A549 (cell line): ENCODE measurements at places on chromosomes 5 and 9. TPM values are rescaled to one million over a fixed set of nuclear protein-coding genes. Genes with fewer than 3 reads are reported as not detected.

The TAF11L13 gene
- not detected in 3 replicates for polyA plus RNA-seq

The SLC6A19 gene
- 0.01 to 0.03 TPM in 2 of 3 replicates, not detected in the other for polyA plus RNA-seq

The ADAMTS16 gene
- 0.71 to 0.83 TPM (median 0.83 TPM) in 3 replicates for polyA plus RNA-seq

The SLC6A7 gene
- polyA plus RNA-seq: not detected in 3 replicates

The C9orf153 gene
- polyA plus RNA-seq: 0.06 to 0.17 TPM (median 0.16 TPM) in 3 replicates

The ADAMTS13 gene
- 0.94 to 1.7 TPM (median 0.98 TPM) in 3 replicates for polyA plus RNA-seq

The FAM221B gene
- not detected in 3 replicates for polyA plus RNA-seq

DNA sequence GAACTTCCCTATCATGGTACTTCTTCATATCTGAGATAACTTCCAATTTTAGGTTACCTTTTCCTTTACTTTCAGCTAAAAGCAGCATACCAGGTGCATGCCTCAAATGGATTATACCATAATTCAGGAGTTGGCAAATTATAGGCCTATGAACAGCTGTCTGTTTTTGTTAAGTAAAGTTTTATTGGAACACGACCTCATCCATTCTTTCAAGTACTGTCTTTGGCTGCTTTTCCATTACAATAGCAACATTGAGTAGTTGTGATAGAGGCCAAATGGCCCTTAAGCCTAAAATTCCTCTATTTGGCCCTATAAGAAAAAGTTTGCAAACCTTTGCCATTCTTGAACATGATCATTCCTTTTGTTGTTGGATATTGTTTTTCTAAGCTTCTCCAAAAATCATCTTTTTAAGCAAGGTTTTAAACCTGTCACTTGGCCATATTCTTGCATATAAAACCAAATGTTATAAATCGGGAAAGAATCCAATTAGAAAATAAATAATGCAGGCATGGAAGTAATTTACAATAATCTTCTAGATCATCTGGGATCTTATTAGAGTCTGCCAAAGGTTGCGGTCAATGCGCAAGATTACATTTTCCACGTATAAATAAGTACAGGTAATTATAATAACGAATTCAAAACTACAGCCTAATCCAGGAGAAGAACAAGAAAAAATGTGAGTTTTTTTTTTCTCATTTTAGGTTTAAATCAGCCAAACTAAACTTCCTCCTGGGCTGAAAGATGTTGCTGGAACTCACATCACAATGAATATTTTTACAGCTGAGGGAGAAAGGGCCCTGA is 226.5 kb upstream of the ANKRD55 start:
- no peak for DNase-seq

- no peak for DNase-seq
Measured at GRCh38 chr5:150340614-150341255, 16.8 kb upstream of the TCOF1 start.

DNA sequence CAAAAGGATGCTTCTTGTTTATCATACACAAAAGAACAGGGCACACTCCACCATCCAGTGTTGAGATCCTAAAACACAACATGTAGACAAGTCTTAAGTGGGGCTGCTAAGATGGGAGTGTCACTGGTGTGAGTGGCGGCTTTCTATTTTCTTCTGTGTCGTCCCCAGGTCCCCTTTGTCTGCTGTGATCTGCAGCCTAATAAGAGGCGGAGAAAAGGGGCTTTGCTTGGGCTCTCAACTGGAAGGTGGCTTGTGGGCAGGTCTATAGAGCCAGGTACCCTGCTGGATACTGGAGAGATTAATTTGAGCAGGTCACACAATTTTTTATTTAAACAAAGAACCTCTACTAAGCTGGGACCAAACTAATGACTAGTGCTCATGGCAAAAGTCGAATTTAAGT is 126.1 kb upstream of the SAP30L start:
- DNase-seq: no peak

- DNase-seq: no peak
Measured at GRCh38 chr5:38889424-38889823, 43.6 kb downstream of the OSMR start.

- no peak for DNase-seq
Measured at GRCh38 chr9:104854613-104855012, 73.3 kb downstream of the ABCA1 start.

- DNase-seq: no peak
Measured at GRCh38 chr5:126383246-126383645, 40.0 kb upstream of the GRAMD2B start.

DNA sequence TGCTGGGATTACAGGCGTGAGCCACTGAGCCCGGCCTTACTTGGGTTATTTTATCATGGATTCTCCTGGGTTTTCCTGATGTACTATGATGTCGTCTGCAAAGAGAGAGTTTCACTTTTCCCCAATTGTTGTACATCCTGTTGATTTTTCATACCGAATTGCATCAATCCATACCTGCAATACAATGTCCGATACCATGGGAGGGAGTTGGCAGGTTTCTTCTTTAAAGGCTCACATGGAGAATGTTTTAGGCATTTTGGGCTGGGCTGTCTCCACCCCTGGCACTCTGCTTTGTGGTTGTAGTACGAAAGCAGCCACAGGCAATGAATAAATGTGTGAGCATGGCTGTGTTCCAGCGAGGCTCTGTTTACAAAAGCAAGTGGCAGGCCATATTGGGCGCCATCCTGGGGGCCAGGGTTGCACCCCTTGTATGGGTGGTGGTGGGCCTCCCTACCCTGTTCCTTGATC is 35.1 kb upstream of the EXOC3 start:
- no peak for DNase-seq

- no peak for DNase-seq
Measured at GRCh38 chr9:26579056-26579455, 313.5 kb downstream of the CAAP1 start.

DNA sequence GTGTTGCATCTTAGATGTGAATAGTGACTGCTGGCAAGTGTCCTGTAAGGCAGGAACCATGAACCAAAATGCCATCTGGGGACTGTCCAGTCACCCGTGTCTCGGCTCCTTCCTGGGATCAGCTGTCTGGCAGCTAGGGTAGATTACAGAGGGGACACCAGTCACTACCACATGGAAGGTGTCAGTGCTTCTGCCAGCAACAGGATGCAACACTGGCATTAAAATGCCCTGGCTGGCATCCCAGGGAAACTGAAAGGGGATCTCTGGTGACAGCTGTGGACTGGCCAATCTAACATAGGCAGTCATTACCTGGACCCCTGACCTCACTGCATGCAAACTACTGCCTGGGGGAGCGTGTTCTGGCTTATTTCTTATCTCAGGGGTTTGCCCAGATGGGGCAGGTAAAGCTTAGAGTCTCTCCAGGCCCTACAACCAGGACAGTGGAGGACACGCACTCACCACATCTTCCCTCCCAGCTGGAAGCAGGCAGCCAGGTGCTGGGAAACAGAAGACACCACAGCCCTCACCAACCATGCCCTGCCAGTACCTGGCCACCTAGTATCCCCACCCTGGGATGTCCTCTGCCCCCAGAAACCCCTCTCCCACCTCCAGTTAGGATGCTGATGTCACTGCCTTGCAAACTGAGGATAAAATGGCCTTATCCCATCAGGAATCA is 83.8 kb downstream of the SEMA4D start:
- DNase-seq: no peak

GRCh38 chr5:8053270-8053669 is 184.3 kb downstream of the MTRR start:
- DNase-seq: no peak

- DNase-seq: no peak
Measured at GRCh38 chr9:136117291-136117915, 1.3 kb downstream of the TMEM250 start.

- no peak for DNase-seq
Measured at GRCh38 chr5:82277613-82277986, 554 bp downstream of the RPS23 start.

DNA sequence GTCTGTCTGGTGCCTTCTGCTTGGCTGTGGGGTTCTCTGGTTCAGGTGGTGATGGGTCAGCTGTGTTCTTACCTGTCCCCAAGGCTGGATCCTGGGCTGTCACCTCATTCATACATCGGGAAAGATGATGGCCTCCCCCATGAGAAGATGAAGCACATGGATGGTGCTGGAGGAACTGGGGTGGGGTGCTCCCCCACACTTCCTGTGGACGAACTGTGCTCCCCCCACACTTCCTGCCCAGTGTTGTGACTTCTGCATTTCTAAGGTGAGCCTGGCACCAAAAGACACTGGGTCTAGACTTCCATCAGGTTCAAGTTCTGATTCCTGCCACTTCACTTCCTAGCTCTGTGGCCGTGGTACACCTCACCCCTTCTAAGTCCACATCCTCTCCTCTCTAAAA is 4.3 kb upstream of the SURF6 start:
- no peak for DNase-seq

DNA sequence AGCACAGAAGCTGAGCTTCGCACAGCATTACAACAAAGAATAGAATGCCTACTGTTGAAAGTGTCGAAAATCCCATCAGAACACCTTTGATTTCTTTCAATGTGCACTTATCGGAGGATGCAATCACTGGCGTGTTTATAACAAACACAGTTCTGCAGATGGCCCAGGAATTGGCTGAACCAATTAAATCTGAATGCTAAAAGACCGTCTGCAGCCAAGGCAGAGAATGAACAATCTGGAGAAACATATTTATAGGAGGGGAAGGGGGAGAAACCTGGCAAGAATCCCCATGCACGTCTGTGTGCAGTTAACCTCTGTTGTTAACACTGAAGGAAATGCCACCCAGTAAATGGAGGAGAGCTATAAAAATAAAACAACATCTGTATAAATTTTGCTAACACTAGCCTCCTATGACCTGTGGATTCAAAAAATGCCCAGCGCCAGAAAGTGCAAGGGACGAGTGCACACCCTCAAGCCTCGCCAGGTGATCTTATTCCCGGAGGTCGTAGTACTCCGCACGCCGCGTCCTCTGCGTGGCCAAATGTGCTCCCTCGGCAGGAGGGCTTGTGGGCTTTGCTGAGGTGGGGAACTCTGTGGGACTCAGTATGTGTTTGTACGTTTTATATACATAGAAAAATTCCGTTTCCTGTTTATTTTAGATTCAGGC is 56.8 kb downstream of the PTCH1 start:
- no peak for DNase-seq

- no peak for DNase-seq
Measured at GRCh38 chr9:124296796-124297550, 39.2 kb downstream of the NEK6 start.

DNA sequence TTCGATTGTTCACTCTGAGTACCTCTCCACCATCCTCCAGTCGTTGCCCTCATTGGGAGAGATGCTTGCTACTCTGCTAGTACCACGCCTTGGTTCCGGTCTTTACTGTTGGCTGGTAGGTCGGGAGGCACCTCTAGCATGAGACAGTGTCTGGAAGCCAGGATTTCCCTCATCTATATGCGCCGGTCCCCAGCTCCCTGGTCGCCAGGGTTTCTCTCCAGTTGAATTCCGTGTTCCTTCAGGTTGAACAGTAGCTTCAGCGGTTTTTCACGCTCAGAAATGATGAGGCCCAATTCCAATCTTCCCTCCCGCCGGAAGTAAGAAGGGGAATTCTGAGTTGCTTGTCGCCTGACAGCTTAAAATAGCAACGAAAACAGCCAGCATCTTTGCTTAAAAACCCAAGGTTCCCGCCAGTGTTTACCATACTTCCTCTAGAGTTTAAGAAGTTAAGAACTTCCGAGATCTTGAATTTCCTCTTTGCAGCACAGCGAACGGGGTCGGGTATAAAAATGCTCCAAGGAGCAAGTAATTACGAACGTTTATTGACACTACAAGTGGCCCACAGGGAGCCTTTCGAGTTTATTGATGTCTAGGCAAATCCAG is 1.3 kb upstream of the ST8SIA4 start:
- DNase-seq: peak; percentile 18

DNA sequence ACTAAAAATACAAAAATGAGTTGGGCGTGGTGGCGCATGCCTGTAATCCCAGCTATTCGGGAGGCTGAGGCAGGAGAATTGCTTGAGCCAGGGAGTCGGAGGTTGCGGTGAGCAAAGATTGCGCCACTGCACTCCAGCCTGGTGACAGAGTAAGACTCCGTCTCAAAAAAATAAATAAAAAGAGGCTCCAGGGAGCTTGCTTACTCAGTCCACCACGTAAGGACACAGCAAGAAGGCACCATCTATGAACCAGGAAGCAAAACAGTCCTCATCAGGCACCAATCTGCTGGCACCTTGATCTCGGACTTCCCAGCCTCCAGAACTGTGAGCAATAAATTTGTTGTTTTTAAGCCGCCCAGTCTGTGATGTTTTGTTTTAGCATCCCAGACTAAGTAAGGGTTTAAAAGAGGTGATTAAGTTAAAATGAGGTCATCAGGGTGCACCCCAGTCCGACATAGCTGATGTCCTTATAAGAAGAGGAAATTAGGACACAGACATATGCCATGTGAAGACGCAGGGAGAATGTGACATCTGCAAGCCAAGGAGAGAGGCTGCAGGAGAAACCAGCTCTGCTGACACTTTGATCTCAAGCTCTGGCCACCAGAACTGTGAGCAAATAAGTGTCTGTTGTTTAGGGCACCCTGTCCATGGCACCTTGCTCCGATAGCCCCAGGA is 45.9 kb downstream of the C9orf50 start:
- DNase-seq: peak; percentile 73

DNA sequence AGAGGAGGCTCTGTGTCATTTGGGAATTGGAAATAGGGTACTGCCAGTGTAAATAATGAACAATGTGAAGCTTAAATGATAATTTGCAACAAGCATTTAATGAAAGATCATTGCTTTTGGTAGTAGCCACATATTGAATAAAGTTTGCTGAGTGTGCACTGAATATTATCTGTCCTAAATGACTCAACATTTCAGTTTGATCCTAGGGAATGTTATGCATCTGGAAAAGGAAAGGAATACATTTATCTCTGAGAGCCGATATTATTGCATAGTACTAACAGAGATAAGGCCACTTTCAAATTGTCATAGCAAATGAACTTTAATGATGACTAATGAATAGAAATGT is 8.7 kb upstream of the ELL2 start:
- no peak for DNase-seq

DNA sequence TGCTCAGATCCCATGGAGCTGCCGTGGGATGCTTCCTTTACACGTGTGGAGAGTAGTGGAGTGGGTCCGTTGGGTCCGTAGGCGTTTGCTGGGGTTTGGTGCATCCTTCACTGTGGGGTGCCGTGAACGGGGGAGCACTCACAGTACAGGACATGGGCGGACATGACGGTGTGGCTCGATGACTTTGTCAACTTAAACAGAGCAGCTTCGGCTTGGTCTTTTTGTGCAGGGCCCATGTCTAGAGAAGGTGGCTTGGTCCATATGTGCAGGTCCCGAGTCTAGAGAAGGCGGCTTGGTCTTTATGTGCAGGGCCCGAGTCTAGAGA is 26.4 kb upstream of the EXOC3 start:
- no peak for DNase-seq

DNA sequence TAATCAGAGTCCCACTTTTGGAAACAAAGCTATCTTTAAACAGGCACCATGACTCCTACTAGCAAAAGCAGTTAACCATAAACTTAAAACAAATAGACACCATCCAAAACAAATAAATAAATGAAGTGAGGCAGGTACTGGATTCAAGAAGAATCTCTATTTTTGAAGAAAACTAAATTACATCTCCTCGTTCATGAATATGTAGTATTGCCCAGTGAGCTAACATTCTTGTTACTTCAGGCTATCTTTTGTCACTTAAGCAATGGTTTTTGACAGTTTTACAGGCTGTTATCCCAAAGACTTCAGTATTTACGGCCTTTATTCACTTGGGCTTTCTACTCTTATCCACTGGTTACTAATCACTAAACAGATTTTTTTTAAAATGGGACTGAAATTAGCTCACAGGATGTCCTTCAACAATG is 242.5 kb downstream of the MLLT3 start:
- DNase-seq: no peak

GRCh38 chr5:3217771-3218495 is 377.7 kb upstream of the IRX1 start:
- DNase-seq: no peak

GRCh38 chr5:179553875-179554274 is 3.5 kb downstream of the RUFY1 start:
- no peak for DNase-seq

GRCh38 chr9:16434526-16434925 is 435.9 kb downstream of the BNC2 start:
- DNase-seq: no peak
